Activated CD4-positive, alpha-beta T cell treated with anti-CD3 and anti-CD28 coated beads, Interleukin-10, Interleukin-2, amounts not matched to agents 100 ng/mL and 50 ng/mL, durations not matched to agents 16 hours and 8 hours (primary cell): ENCODE measurements at places on chromosomes 3 and 15.
A peak's percentile ranks its signal among the peaks of the same experiment; 100 is the strongest.

DNA sequence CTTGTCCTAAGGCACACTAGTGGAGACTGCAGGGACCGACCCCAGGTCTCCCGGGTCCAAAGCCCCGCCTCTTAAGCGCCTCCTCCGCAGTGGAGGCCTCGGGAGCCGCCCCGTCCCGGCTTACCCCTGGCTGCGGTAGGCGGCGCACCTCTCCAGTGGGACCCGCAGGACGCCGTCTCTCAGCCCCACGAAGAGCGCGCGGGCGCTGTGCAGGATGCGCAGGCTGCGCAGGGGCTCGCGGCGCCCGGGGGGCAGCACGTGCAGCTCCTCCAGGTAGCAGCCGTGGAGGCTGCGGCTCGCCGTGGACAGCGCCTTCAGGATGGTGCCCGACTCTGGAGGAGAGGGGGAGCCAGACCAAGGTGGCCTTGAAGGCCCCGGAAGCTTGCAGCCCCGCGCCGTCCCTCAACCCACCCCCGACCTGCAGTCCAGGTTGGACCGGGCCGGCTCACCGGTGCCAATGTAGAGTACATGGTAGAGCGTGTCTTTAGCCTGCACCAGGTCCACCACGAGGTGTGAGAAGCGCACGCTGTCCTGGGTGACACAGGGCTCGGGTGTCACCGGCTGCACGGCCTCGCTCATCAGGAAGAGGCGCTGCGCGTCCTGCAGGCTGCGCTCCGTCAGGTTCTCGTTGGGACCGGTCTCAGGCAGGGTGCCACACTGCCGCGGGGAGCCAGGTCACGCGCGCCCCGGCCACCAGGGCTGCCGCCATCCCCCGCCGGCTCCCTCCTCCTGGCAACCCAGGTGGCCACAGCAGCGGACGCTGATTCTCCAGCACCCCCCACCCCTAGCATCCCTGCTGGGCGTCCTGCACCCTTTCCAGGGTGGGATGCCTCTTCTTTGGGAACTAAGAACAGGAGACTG, 105.5 kb downstream of the SEMA5B start:
- DNase-seq, result peak; percentile 35

GRCh38 chr3:171895291-171895690, 52.1 kb downstream of the TMEM212 start:
- no peak for DNase-seq

DNA sequence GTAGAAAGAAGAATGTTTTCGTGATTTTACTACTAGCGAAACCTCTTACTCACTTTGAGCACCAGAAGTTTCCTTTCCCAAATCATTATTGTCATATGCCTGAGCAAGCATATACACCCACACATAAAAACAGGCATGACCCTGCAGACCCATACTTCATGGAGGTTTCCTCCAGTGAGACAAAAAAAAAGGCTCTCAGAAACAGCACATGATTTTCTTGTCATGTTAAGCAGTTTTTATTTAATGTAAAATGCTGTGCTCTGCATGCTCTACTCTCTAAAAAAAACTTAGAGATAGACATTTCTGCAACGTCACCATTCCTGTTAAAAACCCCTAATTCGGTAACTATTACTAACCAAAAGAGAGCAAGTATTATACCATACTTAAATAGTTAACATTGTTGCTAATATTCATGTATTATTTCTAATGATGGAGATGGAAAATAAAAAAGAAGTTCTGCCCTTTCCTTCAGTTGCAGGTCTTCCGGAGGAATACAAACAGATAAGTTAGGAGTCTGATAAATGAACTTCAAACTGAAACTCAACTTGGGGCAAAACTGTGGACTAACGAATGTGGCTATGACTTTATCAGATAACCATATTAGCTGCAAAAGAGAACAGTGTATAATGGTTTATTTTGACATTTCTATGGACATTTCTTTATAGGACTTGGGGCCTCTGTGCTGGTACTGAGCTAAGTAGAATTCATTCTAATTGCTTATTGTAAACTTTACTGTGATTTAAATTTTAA, 15.9 kb downstream of the CD200R1 start:
- peak; percentile 78 for DNase-seq

DNA sequence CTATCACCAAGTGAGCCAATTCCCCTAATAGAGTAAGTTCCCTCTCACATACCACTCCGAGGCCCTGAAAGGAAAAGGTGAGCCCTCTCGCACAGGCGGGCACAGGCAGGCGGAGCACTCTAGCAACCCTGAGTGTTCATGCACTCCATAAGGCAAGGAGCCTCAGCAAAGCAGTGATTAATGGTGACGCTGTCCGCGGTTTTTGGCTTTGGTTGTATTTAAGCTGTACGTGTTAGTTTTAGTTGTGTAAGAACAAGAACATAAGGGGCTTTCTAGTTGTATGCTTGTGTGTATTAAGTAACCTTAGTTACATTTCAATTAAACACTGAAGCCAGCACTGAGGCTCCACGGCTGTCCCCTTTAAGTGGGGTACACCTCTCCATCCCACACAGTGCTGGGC, 33.1 kb downstream of the KLHL25 start:
- no peak for DNase-seq

DNA sequence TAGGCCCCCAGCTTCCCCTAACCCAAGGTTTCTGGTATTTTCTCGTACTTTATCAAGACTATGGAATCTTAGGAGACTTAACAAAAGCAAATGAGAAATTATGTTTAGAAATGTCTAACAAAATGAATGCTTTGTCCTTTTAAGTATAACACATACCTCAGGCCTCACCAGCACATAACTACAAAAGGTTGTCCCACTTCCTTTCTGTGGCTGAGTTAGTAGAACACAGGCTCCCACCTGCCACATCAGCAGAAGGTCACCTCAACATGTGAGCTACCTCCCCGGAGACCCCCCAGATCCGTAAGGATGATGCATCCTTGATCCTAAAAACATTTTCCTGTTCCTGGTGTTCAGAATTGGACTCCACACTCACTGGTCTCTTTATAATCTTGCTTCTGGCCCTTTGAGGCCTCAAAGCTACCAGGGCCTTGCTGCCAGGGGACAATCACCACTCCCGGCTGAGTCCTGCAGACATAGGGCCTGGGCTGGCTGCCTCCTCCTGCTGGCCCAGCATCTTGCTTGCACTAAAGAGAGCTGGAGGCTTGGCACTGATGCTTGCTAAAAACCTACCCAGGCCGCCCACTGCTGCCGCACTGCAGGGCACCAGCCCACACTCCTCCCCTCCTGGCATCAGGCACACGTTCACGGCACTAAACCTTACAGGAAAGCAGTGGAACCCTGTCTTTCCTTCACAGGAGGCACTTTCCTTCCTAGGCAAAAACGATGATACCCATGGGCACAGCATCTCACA, 2.9 kb downstream of the CCRL2 start:
- no peak for DNase-seq

GRCh38 chr3:48270306-48270705, 29.4 kb downstream of the ZNF589 start:
- DNase-seq, result no peak

DNA sequence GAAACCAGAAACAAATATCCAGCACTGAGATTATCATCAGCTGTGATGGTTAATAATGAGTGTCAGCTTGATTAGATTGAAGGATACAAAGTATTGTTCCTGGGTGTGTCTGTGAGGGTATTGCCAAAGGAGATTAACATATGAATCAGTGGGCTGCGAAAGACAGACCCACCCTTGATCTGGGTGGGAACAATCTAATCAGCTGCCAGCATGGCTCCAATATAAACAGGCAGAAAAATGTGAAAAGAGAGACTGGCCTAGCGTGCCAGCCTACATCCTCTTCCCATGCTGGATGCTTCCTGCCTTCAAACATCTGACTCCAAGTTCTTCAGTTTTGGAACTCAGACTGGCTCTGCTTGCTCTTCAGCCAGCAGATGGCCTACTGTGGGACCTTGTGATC, 869.5 kb downstream of the SI start:
- no peak for DNase-seq

- DNase-seq, result peak; percentile 34
Measured at GRCh38 chr3:49410066-49410845, 1.5 kb downstream of the RHOA start.

DNA sequence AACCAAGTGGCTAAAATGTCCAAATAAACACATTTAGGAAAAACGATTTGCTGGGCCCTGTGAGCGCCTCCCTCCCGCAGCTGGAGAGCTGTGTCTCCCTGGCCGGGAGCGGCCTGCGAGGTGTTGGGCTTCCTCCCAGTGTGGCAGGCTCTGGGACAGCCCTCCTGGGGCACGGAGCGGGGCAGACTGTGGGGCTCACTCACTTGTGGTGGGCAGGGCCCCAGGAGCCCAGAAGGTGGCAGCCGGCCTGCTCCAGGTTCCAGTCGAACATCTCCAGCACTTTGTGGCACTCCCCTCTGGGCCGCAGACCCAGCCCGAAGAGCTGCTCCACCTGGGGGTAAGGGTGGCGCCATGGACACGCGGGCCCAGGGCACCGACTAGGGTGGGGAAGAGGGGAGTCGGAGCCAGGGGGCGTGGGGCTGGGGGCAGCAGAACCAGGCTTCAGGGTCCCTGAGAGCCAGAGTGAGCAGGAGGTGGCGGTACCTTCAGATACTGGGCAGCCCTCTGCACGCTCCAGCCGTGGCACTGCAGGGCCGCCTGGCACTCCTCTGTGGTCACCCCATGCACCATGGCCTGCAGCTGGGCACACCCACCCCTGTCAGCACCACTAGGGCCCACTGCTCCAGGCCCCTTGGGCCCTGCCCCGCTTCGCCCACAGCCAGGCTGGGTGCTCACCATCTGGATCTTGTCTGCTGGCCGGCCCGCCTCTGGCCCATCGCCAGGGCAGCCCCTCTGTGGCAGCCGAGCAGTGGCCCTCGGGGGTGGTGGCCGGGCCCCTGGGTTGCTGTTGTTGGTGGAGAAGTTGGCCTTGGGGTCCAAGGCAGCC, 41.5 kb downstream of the TNK2 start:
- no peak for DNase-seq

GRCh38 chr3:71580636-71581456, 2.7 kb downstream of the FOXP1 start:
- no peak for DNase-seq

GRCh38 chr15:99137877-99138276, 33.0 kb downstream of the SYNM start:
- no peak for DNase-seq
